HFFc6 (cell line): ENCODE measurements at places on chromosomes 5 and 9.
A peak's percentile ranks its signal among the peaks of the same experiment; 100 is the strongest.

- peak; percentile 97 for DNase-seq
Measured at GRCh38 chr5:112684737-112685136, 52.9 kb upstream of the APC start.

DNA sequence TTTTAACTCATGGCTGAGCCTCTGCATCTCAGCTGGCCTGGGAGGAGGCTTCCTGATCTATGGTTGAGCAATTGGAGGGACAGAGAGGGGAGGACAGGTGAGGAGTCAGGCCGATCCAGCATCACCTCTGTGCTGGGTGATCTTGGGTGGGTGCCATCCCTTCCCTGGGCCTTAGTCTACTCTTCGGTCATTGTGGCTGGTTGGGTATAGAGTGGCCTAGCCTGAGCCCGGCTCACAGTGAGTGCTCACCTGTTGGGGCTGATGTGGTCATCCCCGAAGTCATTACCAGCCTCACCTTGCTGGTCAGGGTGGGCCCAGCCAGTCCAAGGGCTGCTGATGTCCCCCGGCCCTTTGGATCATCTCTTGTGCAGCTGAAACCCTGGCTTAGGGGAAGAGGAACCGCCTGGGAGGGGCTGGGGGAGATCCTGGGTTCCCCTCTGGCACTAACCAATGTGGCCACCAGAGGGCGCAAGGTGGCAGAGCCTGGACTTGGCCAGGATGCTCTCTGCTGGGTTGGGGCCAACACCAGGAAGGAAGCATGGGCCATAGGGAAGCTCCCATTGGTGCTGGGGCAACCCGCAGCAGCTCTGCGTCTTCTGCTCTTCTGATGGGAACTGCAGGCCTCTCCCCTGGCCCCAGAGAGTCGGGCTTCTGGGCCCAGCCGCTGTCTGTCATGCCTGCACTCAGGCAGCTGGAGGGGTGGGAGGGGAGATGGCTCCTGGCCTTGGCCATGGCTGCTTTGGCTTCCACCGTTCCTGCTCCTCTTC lies 17.3 kb upstream of the ODF2 start:
- DNase-seq: peak; percentile 55

- DNase-seq: no peak
Measured at GRCh38 chr5:54284586-54284985, 25.8 kb downstream of the ARL15 start.

GRCh38 chr5:170644501-170644900 lies 139.0 kb upstream of the GABRP start:
- DNase-seq: no peak

- DNase-seq: no peak
Measured at GRCh38 chr5:160976181-160976580, 124.2 kb upstream of the ATP10B start.

DNA sequence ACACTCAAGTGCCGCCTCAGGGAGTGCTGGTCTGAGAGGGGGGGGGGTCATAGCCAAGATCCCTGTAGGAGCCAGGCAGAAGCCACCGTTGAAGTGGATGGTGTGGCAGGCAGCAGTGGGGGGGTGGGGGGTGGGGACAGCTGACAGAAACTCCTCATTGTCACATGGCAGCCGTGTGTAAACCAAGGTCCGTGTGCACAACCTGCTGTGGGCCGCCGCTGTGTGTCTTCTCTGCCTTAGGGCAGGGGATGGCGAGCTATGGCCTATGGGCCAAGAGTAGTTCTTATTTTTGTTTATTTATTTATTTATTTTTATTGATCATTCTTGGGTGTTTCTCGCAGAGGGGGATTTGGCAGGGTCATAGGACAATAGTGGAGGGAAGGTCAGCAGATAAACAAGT lies 13.4 kb downstream of the SQSTM1 start:
- no peak for DNase-seq

DNA sequence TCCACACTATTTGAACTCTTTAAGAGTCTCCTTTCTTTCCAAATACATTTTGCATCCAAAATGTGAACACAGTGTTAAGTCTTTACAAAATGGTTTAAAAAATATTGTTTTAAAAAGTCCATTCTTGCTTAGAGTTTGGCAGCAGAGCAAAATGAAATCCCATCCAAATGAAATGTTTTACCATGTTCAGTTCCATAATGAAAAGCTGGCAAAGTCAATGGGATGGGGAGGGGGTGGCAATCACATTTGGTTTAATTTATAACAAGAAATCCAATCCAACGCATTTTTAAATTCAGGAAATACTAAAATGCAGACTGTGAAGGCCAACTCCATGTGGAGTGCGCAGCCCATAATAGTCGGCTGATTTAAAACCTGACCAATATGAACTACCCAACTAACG lies 39.4 kb downstream of the MRPL36 start:
- DNase-seq: no peak

- DNase-seq: no peak
Measured at GRCh38 chr9:133855802-133856521, 117.8 kb upstream of the SARDH start.

- no peak for DNase-seq
Measured at GRCh38 chr5:176188506-176189193, 49.6 kb upstream of the SIMC1 start.

DNA sequence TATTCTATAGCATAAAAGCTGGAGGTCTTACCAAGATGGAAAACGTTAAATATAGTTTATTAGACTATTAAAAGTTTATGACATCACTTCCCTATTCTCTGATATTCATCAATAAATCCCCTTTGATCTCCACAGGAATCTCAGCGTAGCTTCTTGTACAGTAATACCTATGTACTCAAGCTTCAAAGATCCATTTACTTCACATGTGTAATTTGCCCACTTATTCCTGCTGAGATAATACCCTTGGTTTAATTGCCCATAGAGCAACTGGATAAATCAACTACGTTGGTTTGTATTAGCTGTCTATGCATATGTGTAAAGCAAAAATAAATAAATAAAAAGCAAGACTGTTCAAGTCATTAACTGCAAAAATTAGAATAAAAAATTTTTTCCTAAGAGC lies 219.7 kb downstream of the EFNA5 start:
- no peak for DNase-seq

DNA sequence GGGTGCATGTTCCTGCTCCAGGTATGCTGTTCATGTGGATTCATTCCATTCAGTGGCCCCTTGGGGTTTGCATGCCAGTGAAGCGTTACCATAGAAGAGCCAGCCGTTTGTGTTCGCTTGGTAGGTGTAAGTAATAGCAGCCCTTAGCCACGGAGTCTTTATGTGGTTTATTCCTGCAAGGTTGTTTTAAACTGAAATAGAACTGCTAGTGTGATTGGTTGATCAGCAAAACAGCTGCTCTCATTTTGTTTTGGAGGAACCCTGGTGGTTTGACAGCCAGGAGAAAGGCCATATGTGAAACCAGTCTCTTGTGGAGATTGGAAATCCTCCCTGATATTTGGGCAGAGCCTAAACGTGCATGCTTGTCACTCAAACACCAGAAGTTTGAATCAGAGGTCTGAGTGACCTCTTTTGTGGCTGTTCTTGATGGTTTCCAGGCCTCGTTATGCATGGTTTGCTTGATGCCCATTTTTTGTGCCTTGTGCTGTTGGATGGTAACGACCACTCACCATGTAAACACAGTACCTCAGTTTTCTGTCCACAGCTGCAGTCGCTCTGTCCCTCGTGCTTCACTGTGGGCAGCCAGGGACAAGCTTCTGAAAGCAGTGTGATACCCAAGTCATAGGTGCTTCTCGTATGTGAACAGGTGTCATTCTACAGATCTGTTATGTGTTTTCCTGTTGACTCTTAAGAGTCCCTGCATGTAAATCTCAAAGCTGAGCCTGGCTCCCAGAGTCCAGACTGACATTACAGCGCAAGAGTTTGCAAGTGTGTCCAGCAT lies 58.3 kb upstream of the NXNL2 start:
- peak; percentile 13 for DNase-seq

DNA sequence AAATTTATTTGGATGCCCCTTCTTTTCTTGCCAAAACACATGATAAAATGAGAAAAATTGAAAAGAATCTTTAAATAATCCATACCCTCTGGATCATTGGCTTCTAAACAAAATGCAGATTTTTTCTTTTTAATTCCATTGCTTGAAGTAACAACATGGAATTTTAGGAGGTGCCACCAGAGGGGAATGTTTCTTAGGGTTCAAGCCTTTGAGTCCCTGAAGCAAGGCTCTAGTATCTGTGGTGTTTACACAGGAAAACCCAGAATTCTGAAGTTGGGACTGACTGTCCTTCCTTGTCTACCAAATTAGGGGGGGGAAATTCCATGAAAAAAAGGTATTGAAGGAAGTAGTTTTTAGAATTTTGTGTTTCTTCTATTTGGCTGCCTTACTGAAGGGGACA lies 69.4 kb downstream of the LMNB1 start:
- DNase-seq: peak; percentile 52

GRCh38 chr5:72452515-72453245 lies 54.5 kb downstream of the ZNF366 start:
- DNase-seq: peak; percentile 58

GRCh38 chr5:57174890-57175510 lies 1.1 kb downstream of the GPBP1 start:
- DNase-seq: no peak

GRCh38 chr9:74496819-74497747 lies at the start of gene RORB:
TSS of gene RORB (plus strand) at chr9:74497335. CDS start at chr9:74497977, 642 bp downstream.
- DNase-seq: no peak

DNA sequence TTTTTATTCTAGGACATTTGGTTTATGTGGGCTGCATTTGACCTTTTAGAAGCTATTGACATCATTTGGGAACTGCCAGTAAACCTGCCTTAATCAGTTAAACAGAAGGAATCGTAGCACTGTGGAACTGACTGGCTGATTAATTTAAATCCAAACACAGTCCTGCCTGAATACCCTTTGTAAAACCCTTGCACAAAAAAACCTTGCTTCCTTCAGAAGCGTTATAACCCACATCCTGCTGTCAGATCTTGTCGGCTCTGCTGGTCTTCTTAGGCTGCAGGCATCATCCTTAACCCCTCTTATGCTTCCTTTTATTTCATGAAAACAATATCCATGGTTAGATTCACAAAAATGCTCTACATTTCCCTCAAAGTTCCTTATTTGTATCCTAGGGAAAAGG lies 46.3 kb downstream of the PAM start:
- DNase-seq: no peak

DNA sequence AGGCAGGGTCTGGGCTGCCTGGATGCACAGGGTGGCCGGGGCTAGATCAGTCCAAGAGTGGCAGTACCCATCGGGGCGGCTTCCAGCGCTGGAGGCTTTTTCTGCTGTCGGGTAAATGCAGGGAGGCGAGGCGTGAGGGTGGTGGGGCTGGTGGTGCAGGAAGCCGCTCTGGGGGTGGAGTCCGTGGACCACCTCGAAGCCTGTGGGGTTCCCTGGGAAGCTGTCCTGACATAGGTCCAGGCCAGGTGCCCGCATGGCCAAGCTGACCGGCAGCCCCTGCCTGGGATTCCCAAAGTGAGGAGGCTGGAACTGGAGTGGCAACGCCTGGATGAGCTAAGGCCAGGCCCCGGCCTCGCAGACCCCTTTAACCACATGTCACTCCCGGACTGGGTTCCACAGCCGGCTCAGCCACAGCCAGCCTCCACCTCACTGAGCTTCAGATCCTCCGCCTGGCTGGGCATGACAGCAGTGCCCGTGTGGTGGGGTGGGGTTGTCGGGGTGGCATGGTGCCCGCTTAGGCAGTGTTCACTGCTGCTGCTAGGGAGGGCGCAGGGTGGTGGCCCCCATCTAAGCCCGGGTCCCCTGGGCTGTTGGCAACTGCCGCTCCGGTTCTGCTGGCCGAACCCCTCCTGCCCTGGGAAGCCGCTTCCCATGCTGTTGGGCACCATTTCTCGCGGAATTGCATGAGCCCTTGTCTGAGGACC lies 1.4 kb upstream of the QRFP start:
- DNase-seq: no peak

DNA sequence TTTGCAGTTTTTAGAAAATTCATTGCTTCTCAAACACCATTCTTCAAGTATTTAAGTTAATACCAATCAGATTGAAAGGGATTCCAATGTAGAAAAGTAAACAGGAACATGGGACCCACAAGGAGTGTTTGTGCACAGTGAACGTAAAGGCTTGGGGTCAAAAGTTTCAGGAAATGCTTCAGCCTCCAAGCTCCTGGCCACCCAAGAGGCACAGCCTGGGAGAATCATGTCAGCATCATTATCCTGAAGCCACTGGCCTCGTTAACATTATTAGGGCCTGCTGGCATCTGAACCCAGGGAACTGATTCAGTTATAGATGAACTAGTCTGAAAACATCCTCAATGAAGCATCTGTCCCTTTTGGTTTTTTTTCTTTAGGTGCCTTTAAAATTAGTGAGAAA lies 122.9 kb downstream of the NXNL2 start:
- peak; percentile 11 for DNase-seq

GRCh38 chr5:31502506-31502905 lies 29.4 kb downstream of the DROSHA start:
- no peak for DNase-seq

- no peak for DNase-seq
Measured at GRCh38 chr9:134263596-134263995, 62.7 kb upstream of the RXRA start.

DNA sequence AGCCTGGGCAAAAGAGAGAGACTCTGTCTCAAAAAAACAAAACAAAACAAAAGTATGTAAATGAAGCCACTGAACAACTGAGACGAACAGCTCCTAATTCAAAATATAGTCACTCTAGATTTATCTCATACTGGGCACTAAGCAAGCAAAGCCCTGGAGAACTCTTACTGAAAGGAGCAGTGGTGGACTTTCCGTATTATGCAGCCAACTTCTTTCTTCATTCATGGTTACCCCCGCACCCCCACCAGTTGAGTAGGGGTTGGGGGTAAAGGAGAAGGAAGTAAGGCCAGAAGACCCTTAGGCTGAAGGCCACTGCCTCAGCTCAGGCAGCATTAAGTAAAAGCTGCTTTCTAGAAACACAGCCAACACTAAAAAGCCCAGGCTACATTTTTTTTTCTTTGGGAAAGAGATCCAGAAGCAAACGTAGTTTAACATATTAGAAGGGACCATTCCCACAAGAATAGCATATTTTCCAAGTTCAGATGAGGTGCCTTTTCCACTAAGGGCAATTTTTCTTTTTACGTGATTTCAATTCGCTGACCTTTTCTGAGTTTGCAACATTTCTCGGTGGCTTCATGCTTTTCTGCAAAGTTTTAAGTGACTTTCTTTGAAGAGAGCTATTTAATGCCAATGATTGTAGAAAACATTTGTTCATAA lies 55.3 kb downstream of the MAPKAP1 start:
- DNase-seq: no peak

DNA sequence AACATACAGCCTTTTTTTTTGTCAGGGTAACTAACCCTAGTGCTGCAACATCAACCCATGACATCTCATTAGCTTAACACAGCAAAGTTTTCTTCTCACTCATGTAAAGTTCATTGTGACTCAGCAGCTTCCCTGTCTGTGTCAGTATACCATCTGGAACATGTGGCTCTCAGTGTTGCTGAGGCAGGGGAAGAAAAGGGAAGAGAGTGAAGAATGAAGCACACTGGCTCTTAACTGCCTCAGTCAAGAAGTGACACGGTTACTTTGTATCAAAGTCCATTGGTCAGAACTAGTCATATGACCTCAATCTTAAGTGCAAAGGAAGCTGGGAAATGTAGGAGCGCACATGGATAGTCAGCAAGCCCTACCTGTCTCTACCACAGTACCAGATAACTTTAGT lies 185.0 kb upstream of the ELL2 start:
- peak; percentile 78 for DNase-seq
